ENCODE measurements at places on chromosomes 1 and 21. TPM values are rescaled to one million over a fixed set of nuclear protein-coding genes. Genes with fewer than 3 reads are reported as not detected.

DNA sequence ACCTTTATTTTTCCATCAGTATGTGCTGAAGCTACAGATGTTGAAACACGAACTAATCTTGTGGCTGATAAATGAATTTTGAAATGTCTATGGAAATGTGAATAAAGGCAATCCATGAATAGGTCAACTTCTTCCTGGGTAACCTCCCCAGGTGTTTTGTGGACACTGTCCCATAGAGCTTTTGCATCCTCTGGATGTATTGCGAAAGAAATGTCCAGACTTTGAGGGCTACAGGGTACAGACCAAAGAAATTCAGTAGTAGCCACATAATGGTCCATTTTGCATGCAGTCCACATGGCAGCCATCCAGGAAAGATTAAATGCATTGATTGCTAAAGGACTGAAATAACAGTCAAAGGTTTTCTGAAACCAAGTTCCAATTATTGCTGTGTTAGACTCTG lies 21.5 kb upstream of the DARS2 start:
- DNase-seq = no peak

DNA sequence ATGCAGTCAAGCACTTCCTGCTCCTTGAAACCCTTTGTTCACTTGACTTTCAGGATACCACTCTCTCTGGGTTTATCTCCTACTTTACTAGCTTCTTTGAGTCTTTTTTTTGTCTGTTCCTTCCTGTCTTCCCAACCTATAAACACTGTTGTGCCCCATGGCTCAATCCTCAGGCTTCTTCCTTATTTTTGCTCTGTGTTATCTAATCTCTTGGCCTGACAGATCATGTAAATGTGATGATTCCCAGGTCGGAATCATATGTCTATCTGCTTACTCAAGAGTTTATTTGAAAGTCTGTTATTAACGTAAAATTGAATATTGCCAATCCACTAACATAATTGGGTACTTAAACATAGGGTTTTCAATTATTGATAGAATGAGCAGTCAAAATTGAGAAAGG lies 171.7 kb upstream of the ST6GALNAC5 start:
- no peak for DNase-seq

DNA sequence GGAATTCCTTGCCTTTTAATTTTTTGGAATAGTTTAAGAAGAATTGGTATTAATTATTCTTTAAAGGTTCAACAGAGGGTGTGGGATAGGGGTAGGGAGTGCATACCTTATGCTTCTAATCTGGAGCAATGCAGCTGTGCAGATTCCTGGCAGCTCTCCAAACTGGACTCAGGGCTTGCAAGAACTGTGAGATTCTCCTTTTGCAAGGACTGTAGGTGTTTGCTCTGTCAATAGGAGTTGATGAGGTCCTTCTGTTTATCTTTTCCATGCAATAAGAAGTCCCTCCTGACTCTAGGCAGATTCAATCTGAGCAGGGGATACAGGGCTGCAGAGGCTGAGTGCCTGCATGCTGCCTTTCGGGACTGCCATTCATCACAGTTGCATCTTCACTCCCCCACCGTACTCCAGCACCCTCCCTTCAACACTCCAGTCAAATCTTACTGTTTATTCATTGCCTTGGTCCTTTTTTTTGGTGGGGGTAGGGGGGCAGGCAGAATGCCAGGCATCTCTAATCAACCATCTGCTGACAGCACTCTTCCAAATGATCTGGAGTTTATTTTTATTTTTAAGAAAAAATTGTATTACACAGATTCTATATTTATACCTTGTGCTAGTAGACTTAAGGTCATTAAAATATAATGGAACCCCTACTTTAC lies 122.3 kb downstream of the DISC1 start:
- DNase-seq = peak; percentile 36

- DNase-seq = peak; percentile 23
Observed at GRCh38 chr1:82160903-82161302, 360.2 kb downstream of the ADGRL2 start.

DNA sequence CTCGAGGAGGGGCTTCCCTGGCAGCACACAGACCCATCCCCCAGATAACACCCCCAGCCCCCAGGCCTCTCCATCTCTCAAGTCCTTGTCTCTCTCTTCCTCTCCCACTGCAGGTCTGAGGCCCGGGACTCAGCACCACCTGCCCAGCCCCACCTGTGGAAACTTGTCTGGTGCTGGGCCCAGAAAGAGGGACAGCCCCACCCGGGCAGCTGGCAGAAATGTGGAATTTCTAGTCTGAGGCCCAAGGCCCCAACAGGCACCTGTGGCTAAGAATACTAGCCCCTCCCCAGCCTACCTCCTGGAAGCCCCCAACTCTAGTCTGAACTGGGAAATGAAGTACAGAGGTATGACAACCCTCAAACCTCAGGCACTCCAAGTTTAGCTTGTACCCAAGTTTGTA lies 15.4 kb downstream of the TTC39A start:
- no peak for DNase-seq

PGLYRP3 gene
- total RNA-seq = not detected

DNA sequence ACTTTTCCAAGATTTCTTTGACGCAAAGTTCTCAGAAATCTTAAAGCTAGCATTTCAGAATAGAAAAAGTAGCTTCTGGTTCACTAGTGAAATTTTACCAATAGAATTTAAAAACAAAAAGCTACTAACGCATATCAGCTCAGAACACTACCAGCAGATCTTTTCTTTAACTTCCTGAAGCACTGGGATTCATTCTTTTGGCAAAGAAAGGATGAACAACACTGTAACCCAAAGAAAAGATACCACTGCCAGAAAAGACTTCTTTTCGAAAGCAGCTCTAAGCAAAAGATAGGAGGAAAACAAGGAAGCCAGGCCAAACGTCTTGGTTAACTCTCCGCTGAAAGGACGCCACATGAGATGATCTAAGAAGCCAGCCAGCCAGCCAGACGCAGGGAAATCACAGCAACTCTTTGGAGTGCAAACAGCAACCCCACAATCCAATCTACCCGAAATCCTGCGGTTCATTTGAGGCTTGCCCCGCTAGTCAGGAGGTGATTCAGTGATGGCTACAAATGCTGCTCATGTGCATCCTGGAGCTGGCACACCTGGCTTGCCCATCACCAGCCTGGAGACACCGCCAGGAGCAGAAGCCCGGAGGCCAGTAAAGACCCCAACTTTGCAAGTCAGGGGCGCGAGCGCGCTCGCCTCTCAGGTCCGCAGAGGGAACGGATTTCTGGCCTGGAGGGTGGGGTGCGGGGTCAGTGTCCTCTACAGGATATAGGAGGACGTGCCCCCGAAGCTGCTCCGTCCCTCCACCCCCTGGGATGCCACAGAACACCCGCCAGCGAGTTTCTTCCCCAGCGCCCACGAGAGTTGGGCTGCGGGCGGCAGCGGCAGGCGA lies 812 bp downstream of the NBPF1 start:
- DNase-seq = peak; percentile 87

DNA sequence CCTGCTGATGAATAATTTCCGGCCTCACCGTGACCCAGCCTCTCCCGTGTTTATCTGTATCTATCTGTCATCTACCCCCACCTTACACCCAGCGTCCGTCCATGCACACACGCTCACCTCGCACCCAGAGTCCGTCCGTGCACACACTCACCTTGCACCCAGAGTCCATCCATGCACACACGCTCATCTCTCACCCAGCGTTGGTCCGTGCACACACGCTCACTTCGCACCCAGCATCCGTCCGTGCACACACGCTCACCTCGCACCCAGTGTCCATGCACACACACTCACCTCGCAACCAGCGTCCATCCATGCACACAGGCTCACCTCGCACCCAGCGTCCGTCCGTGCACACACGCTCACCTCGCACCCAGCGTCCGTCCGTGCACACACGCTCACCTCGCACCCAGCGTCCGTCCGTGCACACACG lies 25.0 kb upstream of the COL18A1 start:
- DNase-seq = no peak

GRCh38 chr1:231924180-231924579 lies 297.6 kb downstream of the DISC1 start:
- peak; percentile 84 for DNase-seq

DNA sequence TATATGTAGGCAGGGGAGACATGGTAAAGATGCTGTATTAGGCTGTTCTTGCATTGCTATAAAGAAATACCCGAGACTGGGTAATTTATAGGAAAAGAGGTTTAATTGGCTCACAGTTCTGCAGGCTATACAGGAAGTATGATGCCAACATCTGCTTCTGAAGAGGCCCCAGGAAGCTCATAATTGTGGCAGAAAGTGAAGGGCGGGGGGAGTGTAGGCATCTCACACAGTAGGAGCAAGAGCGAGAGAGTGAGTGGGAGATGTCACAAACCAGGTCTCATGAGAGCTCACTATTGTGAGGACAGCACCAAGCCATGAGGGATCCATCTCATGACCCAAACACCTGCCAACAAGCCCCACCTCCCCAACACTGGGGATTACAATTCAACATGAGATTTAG lies 21.1 kb downstream of the MAN1A2 start:
- no peak for DNase-seq

DNA sequence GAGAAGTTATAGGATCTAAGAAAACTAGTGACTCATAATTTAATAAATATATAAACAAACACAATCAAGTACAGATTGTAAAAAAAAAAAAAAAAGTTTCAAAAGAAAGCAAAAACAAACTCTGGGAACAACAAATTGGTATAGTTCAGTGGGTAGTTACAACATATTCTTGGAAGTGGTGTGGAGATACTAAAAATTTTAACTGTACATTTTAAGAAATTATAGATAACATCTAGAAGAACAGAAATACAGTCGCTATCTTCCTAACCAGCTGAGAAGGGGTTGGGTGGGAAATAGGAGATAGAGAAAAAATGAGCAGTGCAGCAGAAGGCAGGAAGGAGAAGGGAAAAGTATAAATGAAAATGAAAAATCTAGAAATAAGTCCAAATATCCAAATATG lies 70.5 kb downstream of the LRRC8C start:
- DNase-seq = no peak

GRCh38 chr1:147613506-147613905 lies 56.8 kb downstream of the ACP6 start:
- peak; percentile 8 for DNase-seq

MMEL1 gene
- total RNA-seq = not detected

GRCh38 chr1:69524015-69524414 lies 43.7 kb upstream of the LRRC7 start:
- DNase-seq = no peak

GRCh38 chr1:167137332-167137781 lies 43.5 kb downstream of the STYXL2 start:
- peak; percentile 23 for DNase-seq

WNT9A gene
- 3.5 TPM for total RNA-seq

DNA sequence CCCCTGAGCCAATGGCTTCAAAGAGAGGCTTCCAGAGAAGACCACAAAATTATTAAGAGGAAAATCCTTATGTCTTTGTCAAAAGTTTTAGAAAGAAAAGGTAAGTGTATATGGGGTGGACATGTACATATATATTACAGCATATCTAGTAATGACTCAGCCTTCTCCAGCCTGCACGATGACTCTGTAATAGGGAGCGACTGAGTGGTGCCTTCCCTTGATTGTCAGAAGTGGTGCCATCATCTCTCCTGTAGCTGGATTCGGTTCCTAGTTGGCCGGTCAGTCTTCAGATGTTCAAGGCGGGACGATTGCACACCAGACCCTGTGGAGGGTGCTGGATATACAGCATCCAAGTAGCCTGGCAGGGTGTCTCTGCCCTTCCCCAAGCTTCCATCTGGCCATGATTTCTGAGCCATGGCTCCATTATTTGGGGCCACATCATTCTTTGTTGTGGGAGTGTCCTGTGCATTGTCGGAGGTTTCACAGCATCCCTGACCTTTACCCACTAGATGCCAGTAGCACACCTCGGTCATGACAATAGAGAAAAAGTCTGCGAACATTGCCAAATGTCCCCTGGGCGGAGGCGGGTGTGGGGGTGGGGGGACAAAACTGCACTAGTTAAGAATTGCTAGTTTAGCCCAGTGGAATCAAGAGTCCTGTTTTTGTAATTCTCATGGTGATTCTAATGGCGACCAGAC lies 206.2 kb upstream of the KAZN start:
- no peak for DNase-seq

Data from LHCN-M2 (cell line).